ENCODE measurements at places on chromosomes 4 and X. TPM values are rescaled to one million over a fixed set of nuclear protein-coding genes. Genes with fewer than 3 reads are reported as not detected.

The MAGIX gene
- 2.6 TPM for total RNA-seq

The MAGEC1 gene
- total RNA-seq, result 2.7 TPM

The CXorf49B gene
- total RNA-seq, result not detected

The RADX gene
- 7.4 TPM for total RNA-seq

The DCAF8L2 gene
- 1.8 TPM for total RNA-seq

The FGF13 gene
- 24.2 TPM for total RNA-seq

The UGT2B7 gene
- 3.3 TPM for total RNA-seq

The FAM149A gene
- 10.1 TPM for total RNA-seq

The ZDHHC15 gene
- total RNA-seq, result not detected

The SOD3 gene
- not detected for total RNA-seq

The MGARP gene
- total RNA-seq, result not detected

The TEX13B gene
- total RNA-seq, result not detected

The TCP11X1 gene
- total RNA-seq, result not detected

The TLR6 gene
- 7.8 TPM for total RNA-seq

The CHIC2 gene
- total RNA-seq, result 14.3 TPM

The GPR82 gene
- not detected for total RNA-seq

The CT45A1 gene
- 2.4 TPM for total RNA-seq

The TSPAN7 gene
- 1.1 TPM for total RNA-seq

The TMPRSS11E gene
- total RNA-seq, result 0.08 TPM

The MAGEB2 gene
- 32.1 TPM for total RNA-seq

The NOX1 gene
- total RNA-seq, result not detected

The MAMLD1 gene
- 0.16 TPM for total RNA-seq

The CCDC149 gene
- 0.40 TPM for total RNA-seq

The CXCL3 gene
- 1.5 TPM for total RNA-seq

The DUSP21 gene
- total RNA-seq, result not detected

The TMPRSS11B gene
- not detected for total RNA-seq

The NPFFR2 gene
- not detected for total RNA-seq

The ADAM29 gene
- total RNA-seq, result not detected

The CETN2 gene
- total RNA-seq, result 26.8 TPM

The GYPE gene
- 0.37 TPM for total RNA-seq

The NLGN3 gene
- 0.24 TPM for total RNA-seq

The ATOH1 gene
- not detected for total RNA-seq

The RHOXF2B gene
- total RNA-seq, result not detected

The YTHDC1 gene
- 28.5 TPM for total RNA-seq

Measured in SK-MEL-5 (cell line).